ENCODE measurements at places on chromosomes 5 and 9.

GRCh38 chr9:112091810-112092209, 83.3 kb downstream of the SUSD1 start:
- no peak for DNase-seq

GRCh38 chr5:135489466-135490244, 37.5 kb upstream of the TIFAB start:
- DNase-seq: no peak

- no peak for DNase-seq
These were observed 101.2 kb downstream of the PARP8 start for GRCh38 chr5:50767588-50767987.

GRCh38 chr5:165242646-165243045, 1737.2 kb downstream of the MAT2B start:
- DNase-seq: no peak

- DNase-seq: no peak
These were observed 29.4 kb upstream of the LIFR start for GRCh38 chr5:38585816-38586215.

- DNase-seq: no peak
These were observed 86.3 kb upstream of the OTULINL start for GRCh38 chr5:14495301-14495700.

GRCh38 chr5:161966564-161966963, 101.0 kb upstream of the GABRG2 start:
- DNase-seq: no peak

Measured in T-cell (primary cell).